Upper lobe of right lung (tissue), 1 donor: ENCODE measurements at places on chromosomes 6 and 20. TPM values are rescaled to one million over a fixed set of nuclear protein-coding genes. Genes with fewer than 3 reads are reported as not detected.

The THBD gene
- 104 TPM for total RNA-seq

The CALHM6 gene
- 3.6 TPM for total RNA-seq

The SOX18 gene
- 135 TPM for total RNA-seq

The SLC22A7 gene
- total RNA-seq = not detected

The SLC22A3 gene
- total RNA-seq = 30.6 TPM

The SLC22A2 gene
- not detected for total RNA-seq

The PNLDC1 gene
- 0.49 TPM for total RNA-seq

The CFB gene
- 74.9 TPM for total RNA-seq

GRCh38 chr6:1736346-1737105, 126.8 kb downstream of the FOXC1 start:
- no peak for DNase-seq

DNA sequence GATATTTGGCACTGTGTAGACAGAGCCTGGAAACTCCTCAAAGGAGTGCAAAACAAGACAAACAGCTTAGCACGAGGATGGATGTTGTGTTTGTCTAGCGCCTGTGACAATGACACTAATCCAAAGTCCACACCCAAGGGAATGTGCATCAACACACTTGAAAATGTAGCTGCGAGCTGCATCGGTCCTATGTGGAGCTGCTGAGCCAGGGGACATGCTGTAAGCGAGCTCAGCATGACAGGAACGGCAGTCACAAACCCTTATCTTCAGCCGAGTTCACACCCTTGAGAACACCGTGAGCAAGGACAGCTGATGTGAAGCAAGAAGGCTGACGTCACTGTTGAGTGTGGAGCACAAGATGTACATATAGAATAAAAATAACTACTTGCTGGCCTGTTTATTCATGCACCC, 684.3 kb downstream of the QKI start:
- no peak for DNase-seq

DNA sequence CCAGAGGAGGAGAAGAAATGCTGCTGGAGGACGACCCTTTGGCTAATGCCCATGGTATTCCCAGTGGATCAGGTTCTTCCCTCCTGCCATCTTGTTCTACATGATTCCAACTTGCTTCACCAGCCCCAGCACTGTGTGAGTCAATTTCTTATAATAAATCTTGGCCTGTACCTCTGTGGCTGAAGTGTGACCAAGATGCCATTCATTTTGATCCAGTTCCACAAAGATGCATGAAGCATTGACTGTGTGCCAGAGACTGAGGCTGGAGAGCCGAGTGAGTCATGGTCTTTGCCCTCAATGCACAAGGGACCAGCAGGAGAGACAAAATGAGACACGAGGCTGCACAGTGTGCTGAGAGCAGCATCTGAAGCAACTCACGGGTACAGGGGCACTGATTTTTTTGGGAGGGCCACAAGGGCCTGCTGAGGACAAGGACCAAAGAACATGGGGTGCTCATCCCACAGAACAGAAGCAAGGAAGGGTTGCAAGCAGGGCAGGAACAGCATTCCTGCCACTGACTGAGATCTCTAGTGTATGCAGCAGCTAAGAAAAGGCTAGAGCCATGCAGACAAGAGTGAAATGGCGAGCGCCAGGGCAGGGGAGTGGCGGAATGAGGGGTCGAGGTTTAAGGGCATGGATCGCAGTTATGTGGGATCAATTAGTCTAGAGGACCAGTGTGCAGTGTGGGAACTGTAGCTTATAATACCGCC, 207.0 kb downstream of the THBS2 start:
- peak; percentile 33 for DNase-seq

- DNase-seq = no peak
Measured at GRCh38 chr20:47133809-47134456, 222.6 kb downstream of the ZMYND8 start.

DNA sequence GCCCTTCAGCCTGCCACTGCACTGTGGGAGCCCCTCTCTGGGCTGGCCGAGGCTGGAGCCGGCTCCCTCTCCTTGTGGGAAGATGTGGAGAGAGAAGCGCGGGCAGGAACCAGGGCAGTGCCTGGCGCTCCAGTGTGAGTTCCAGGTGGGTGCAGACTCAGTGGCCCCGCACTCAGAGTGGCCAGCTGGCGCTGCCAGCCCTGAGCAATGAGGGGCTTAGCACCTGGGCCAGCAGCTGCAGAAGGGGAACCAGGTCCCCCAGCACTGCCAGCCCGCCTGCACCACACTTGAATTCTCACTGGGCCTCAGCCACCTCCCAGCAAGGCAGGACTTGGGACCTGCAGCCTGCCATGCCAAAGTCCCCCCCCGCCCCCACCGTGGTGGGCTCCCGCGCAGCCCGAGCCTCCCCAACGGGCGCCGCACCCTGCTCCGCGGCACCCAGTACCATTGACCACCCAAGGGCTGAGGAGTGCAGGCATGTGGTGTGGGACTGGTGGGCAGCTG, 205.9 kb downstream of the CLVS2 start:
- DNase-seq = peak; percentile 51

GRCh38 chr20:10308652-10309051, 90.0 kb downstream of the SNAP25 start:
- no peak for DNase-seq

DNA sequence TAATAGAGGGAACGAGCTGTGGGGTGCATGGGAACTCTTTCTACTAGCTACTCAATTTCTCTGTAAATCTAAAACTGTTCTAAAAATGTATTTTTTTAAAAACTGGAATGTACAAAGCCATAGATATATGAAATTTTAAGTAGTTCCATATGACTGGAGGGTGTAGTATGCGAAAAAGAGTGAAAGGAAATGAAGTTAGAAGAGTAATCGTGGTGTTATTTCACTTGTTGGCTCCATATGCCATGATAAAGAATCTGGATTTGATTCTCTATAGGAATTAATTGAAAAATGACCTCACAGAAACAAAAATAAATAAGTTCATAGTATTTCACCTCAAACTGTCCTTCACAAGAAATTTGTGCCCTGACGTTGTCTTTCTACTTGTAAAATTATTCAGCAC, 500.2 kb downstream of the TENT5A start:
- no peak for DNase-seq

DNA sequence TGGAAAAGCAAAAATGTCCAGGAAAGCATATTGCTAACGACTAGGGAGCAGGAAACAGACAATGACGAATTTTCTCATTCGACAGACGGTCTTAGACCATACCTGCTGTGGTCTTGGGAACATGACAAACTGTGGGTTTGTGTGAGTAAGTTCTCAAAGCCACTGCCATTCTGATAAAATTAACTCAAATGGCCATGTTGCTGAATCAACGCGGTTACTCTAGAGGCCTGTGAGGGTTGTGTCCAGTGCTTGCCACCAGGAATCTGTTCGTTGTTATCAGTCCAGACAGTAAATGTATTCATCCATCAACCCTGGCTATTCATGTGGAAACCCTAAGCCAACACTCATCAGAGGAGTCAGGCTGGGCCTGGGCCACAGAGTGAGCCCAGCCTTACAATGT, 124.3 kb downstream of the MYLK4 start:
- no peak for DNase-seq

GRCh38 chr6:12096342-12096741, 84.2 kb downstream of the HIVEP1 start:
- no peak for DNase-seq

GRCh38 chr6:129317931-129318820, 391.8 kb downstream of the ARHGAP18 start:
- no peak for DNase-seq

- no peak for DNase-seq
Measured at GRCh38 chr6:23081701-23082100, 512.3 kb downstream of the HDGFL1 start.

DNA sequence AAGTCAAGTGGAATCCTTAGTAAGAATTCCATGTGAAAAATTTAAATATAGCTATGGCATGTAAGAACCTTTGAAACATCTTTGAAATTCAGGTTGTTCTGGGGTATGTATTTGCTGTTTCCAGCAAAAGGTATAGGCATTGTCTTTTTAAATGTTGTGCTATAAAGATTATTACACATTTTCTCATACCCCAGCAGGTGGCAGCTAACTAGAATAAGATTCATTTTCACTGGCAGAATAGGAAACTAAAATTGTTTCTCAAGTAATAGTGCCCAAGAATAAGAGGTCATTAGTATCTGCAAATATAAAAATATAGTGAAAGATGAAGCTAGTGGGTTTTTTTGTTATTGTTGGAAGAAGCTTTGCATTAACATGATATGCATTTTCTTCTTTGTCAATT, 1.8 kb downstream of the GRIK2 start:
- no peak for DNase-seq

- DNase-seq = no peak
Measured at GRCh38 chr6:160088069-160088783, 33.4 kb upstream of the SLC22A1 start.

DNA sequence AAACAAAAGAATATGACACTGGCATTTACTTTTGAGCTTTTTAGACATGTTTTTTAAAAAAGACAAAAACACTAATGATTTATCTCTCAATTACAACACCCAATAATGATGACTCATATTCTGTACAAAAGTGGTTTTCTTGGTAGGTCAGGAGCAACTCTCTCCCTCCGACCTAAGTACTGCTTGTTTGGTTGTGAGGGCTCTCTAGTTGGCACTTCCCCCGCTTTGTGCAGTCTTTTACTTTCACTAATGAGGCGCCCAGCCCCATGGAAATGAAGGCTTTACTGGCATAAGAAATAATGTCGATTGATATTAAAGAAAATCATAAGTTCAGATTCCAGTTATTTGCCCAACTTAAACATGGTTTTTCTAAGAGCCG, 1.3 kb downstream of the KPNA5 start:
- no peak for DNase-seq

DNA sequence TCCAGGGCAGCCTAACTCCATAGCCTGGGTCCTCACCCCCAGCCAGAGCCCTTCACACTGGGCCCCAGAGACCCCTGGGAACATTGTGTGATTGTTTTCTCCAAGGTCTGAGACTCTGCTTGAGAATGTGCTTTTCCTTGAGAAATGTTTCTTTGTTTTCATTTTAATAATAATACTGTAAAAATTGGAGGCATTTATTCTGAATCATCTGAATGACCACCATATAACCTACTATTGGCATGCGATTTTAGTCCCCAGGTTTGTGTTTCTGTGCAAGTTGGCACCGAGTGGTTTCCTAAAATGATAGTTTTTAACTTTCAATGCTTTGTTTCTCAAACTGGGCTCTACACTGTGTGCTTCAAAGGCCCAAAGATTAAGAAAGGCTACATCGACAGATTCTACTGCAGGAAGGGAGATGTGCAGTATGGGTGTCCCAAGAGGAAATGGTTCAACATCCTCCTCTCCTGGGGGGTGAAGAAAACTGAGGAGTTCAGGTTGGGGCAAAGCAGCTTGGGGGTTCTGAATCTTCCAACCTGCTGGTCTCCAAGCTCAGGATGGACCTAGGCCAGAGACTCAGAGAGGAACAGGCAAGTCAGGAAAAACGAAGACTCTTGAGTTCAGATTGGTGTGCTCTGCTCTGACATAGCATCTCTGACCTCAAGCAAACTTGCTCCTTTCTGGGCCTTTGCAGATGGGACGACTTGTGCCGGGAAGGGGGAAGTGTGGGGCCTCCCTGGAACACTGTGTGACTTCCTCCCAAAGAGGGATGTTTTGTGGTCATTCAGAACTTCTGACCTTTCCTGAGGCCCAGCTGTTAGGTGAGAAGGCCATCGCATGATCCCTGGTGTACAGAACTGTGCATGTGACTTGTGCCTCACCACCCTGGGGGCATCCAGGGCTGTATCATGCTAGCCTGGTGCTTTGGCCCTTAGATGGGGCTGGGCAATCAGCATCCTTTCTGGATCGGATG, 31.0 kb downstream of the DAAM2 start:
- no peak for DNase-seq

GRCh38 chr6:63708631-63709030, 73.0 kb downstream of the PHF3 start:
- DNase-seq = no peak

DNA sequence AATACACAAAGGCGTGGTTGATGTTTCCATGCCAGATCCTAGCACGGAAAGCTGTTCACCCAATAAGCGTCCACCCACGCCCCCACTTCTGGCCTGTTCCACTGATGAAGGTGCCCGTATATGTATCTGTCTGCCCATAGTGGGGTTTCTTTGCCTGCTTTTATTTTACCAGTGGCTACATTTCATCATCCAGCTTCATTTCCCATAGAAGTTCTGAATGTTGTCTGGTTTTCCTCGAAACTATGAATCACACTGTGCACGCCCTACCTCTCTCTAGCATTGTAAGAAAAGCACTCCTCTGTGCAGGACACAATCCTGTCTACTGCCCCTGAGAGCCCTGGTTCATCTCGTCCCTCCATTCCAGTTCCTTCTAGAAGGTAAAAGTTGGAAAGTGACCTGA, 8.8 kb upstream of the CD93 start:
- no peak for DNase-seq

GRCh38 chr6:157953580-157954091, 28.0 kb upstream of the SYNJ2 start:
- DNase-seq = no peak

- no peak for DNase-seq
Measured at GRCh38 chr6:105981002-105981887, 104.9 kb upstream of the PRDM1 start.

DNA sequence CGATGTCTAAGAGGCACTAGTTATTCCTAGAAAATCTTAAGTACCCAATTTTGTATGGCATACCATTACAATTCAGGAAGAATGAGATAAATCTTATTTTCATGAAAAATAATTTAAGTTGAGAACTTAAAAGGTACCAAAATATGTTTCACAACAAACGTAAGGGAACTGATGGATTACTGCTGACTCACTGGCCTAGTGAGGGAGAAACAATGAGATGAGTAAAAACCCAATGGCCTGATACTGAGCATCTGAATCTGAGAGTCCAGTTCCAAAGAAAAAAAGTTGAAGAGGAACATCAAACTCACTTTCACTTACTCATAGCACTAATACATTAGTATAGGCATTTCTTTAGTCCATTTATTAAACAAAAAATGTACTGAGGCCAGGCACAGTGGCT, 56.0 kb downstream of the MDN1 start:
- no peak for DNase-seq

DNA sequence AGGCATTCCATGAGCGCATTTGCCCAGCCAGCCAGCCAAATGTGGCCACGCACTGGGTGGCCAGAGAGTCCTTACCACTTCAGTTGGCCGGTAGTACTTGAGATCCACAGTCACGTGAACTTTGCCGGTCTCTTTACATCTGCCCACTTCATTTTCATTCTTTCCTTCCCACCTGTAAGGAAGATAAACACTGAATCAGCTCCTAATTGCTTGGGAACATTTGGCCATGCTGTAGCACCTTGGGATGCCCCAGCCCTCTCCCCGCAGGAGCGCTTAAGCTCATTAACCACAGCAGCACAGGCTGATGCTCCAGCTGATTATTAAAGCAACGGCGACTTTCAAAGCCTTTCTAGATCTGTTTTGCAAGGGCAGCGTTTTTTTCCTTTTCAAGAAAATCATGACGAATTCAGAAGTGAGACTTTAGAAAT, 116.6 kb downstream of the FOXC1 start:
- DNase-seq = no peak

DNA sequence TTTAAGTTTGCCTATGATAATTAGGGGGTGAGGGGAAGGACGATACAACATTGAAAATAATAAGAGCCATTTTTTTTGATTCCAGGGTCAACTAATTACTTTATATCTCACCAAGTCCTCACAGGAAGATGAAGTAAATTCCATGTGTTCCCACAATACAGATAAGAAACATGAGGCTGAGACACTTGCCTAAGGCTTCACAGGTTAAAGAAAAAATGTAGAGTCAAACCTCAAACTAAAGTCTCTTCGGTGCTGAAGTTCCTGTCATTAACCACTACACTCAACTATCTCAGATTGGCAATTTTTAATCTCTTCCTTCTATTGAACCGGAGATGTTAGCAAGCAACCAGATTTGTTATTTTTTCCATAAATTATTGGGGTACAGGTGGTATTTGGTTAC, 33.0 kb downstream of the MRAP2 start:
- DNase-seq = no peak

GRCh38 chr6:138550346-138550767, 51.1 kb upstream of the NHSL1 start:
- DNase-seq = no peak
